ENCODE measurements at places on chromosomes 3 and 15. TPM values are rescaled to one million over a fixed set of nuclear protein-coding genes. Genes with fewer than 3 reads are reported as not detected.

- DNase-seq: no peak
Measured at GRCh38 chr3:151974067-151974466, 100.6 kb downstream of the SUCNR1 start.

The RASGRP1 gene
- 53.3 TPM for total RNA-seq

- DNase-seq: no peak
Measured at GRCh38 chr3:77065750-77066149, 25.9 kb downstream of the ROBO2 start.

The SEMA3G gene
- 0.80 TPM for total RNA-seq

GRCh38 chr3:136476280-136476679 lies 226.1 kb downstream of the PCCB start:
- DNase-seq: no peak

The IGDCC3 gene
- 1.4 TPM for total RNA-seq

The CD86 gene
- total RNA-seq: 13.8 TPM
